ENCODE measurements at places on chromosomes 7 and 10.

- DNase-seq: no peak
Observed at GRCh38 chr10:96285331-96285752, 14.0 kb upstream of the BLNK start.

DNA sequence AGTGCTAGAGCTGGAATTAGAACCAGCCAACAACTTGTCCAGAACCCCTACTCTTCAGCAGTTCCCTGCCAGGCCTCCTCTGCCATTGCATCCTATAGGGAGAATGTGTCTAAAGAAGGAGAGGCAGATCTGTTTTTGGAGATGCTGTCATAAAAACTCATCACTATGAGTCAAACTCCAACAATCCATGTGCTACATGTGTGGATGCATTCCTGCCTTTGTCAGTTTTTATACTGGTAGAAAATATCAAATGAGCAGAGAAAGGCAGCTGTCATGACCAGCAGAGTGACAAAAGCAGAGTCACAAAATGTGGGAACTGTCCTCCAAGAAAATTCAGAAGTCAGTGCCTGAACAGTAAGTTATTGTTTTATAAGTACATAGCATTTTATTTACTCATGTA lies 93.0 kb downstream of the ABLIM1 start:
- DNase-seq: no peak

DNA sequence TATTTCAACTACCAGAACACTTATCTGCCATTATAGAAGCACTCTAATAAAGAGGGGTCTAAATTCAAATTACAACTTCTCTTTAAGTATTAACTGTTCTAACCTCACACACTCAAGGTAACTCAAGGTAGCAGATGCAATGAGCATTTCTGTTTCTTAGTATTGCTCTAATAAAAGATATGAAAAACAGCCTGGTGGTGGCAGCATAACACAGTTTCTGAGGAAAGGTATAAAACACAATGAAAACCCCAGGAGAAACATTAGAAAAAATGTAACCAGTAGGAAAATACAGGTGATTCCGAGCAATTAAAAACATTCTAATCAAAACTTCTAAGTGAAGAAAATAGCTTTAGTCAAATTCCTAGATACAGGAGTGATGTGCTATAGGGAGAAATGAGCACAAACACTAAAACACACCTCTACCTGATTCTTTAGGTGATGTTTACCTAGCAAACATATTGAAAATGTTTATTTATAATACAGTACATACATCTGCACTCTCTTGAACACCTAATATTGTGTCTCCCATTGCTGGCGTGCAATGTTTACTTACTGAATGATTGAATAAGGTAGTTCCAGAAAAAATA lies 3.5 kb downstream of the MKRN1 start:
- DNase-seq: peak; percentile 59

GRCh38 chr10:33416209-33416608 lies 81.7 kb upstream of the NRP1 start:
- DNase-seq: no peak

- no peak for DNase-seq
Observed at GRCh38 chr7:91620827-91621226, 259.7 kb downstream of the MTERF1 start.

GRCh38 chr10:101033276-101033675 lies 2.2 kb downstream of the SFXN3 start:
- no peak for DNase-seq

DNA sequence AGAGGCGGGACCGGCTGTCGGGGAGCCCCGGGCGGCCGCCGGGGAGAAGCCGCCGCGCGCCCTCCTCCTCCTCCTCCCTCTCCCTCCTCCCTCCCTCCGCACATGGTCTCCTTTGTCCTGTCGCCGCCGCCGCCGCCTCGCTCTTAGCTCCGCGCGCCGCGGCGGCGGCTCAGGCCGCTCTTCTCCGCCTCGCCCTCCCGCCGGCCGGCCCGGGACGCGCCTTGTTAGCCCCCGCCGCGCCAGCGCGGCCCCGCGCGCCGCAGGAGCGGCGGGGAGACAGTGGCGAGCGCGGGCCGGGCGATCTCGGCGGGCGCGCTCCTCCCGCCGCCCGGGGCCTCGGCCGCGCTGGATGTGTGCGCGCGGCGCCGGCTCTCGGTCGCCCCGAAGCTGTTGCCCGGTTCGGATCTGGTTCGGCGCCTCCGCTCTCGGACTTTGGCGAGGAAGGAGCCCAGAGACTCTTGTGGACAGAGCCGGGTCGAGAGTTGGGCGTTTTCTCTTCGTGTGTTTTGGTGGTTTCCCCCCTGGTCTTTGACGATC lies 437.4 kb upstream of the GALNT17 start:
- no peak for DNase-seq

GRCh38 chr7:19928247-19928646 lies 154.8 kb upstream of the TMEM196 start:
- DNase-seq: no peak

- DNase-seq: no peak
Observed at GRCh38 chr10:10975647-10976046, 42.0 kb upstream of the CELF2 start.

GRCh38 chr10:99698504-99699080 lies 33.3 kb downstream of the COX15 start:
- DNase-seq: no peak

- DNase-seq: no peak
Observed at GRCh38 chr7:14850039-14850438, 52.5 kb downstream of the DGKB start.

- DNase-seq: no peak
Observed at GRCh38 chr10:69911613-69912528, 110.2 kb downstream of the COL13A1 start.

- no peak for DNase-seq
Observed at GRCh38 chr10:72173619-72174296, 42.1 kb upstream of the ANAPC16 start.

DNA sequence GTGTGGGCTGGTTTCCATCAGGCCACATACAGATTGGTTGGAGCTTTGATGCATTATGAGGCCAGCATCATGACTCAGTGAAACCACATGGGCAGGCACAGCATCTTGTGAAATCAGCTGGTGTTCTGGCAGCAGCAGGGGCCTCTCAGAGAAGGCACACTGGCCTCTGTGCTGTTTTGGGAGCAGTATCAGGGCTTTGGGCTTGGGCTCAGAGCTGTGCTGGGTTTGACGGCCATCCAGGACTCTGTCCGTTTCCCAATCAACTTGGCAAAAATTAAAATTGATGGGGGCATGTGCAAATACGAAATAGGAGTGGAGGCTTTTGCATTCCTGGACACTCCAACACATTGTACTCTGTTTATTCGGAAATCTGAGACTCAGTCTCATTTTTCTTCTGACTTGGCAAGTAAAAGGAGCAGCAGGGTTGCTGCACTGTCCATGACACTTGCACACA lies 190.9 kb downstream of the BMPER start:
- no peak for DNase-seq

DNA sequence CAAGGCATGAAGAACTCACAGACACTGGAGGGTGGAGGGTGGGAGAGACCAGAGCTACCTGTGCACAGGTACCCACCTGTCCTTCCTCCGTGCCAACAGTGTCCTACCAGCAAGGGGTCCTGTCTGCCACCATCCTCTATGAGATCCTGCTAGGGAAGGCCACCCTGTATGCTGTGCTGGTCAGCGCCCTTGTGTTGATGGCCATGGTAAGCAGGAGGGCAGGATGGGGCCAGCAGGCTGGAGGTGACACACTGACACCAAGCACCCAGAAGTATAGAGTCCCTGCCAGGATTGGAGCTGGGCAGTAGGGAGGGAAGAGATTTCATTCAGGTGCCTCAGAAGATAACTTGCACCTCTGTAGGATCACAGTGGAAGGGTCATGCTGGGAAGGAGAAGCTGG lies 21.8 kb downstream of the PRSS2 start:
- DNase-seq: no peak

DNA sequence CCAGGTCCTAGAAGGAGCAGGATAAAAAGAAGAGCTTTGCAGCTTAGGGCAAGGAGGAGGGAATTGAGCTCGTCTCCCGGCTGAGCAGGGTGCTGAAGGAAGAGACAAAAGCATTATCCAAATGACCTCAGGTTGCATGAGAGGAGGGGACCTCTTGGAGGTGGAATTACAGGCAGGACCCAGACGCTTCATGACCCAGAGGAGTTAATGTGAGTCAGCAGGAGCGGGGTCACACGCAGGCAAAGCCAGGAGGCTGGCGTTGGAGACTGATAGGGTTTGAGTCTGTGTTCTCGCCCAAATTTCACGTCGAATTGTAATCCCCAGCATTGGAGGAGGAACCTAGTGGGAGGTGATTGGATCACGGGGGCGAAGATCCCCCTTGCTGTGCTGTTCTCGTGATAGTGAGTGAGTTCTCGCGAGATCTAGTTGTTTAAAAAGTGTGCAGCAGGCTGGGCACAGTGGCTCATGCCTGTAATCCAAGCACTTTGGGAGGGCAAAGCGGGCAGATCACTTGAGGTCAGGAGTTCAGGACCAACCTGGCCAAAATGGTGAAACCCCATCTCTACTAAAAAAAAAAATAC lies 63.7 kb upstream of the AUTS2 start:
- DNase-seq: no peak

GRCh38 chr10:127498087-127498486 lies 51.0 kb upstream of the NPS start:
- no peak for DNase-seq

- DNase-seq: no peak
Observed at GRCh38 chr7:37448011-37448635, 541 bp downstream of the ELMO1 start.

DNA sequence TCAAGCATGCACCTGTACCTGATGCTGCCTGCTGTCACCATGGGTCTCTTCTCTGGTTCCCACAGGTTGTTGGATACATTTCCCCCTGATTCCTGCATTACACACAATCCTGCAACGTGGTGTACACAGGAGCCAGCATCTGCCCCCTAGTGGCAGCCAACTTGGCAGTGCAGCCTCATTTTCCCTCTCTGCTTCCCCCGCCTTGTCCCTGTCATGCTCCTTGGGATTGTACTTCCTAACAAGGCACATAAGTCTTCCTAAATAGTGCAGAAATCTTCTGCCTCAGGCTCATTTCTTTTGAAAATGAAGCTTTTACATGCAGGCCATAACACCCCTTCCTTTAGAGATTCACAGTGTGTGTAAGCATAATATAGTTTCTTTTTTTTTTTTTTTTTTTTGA lies 387.5 kb downstream of the CCSER2 start:
- peak; percentile 17 for DNase-seq

- no peak for DNase-seq
Observed at GRCh38 chr10:46549171-46550075, 7.0 kb downstream of the GPRIN2 start.

DNA sequence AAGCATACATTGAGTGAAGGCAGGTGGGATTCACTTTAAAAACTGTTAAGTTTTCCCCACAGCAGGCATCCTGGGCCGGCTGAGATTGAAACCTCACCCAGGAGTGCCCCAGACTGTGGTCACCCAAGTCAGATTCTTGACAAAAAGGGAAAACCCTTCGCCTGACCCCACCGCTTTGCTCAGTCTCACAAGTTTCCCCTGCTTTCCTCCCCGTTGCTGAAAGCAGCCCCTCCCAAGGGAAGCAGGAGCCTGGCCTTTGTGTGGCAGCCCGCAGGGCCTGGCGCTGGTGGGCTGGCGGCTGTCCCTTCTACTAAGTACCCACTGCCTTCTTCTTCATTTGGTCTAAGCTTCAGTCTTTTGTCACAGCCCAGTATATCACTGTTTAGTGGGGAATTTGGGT lies 16.0 kb downstream of the RNF32 start:
- DNase-seq: no peak

GRCh38 chr10:78062296-78062695 lies 28.6 kb downstream of the RPS24 start:
- DNase-seq: no peak

- no peak for DNase-seq
Observed at GRCh38 chr7:80843018-80843677, 75.7 kb downstream of the SEMA3C start.
